ENCODE measurements at places on chromosomes 1 and 21. TPM values are rescaled to one million over a fixed set of nuclear protein-coding genes. Genes with fewer than 3 reads are reported as not detected.

DAB1 gene
- polyA plus RNA-seq: 0.25 TPM

GJB4 gene
- not detected for polyA plus RNA-seq

NIBAN1 gene
- 5.9 TPM for polyA plus RNA-seq

ELAVL4 gene
- not detected for polyA plus RNA-seq

RORC gene
- 1.2 TPM for polyA plus RNA-seq

GJA4 gene
- polyA plus RNA-seq: 19.5 TPM

NUAK2 gene
- polyA plus RNA-seq: 1.5 TPM

RCSD1 gene
- 2.2 TPM for polyA plus RNA-seq

PMF1 gene
- polyA plus RNA-seq: 32.3 TPM

UTS2 gene
- polyA plus RNA-seq: 0.22 TPM

IFNLR1 gene
- polyA plus RNA-seq: 2.3 TPM

RHBG gene
- not detected for polyA plus RNA-seq

ACKR1 gene
- polyA plus RNA-seq: 227 TPM

MATN1 gene
- 0.09 TPM for polyA plus RNA-seq

IL20 gene
- 1.7 TPM for polyA plus RNA-seq

FCRL5 gene
- 0.15 TPM for polyA plus RNA-seq

NEK7 gene
- 7.6 TPM for polyA plus RNA-seq

CD5L gene
- 0.06 TPM for polyA plus RNA-seq

KRTAP13-2 gene
- not detected for polyA plus RNA-seq

TDRD5 gene
- polyA plus RNA-seq: 0.31 TPM

DMBX1 gene
- 0.16 TPM for polyA plus RNA-seq

ARMH1 gene
- 5.1 TPM for polyA plus RNA-seq

BTBD8 gene
- 1.3 TPM for polyA plus RNA-seq

HNRNPCL1 gene
- polyA plus RNA-seq: not detected

KRTAP21-2 gene
- not detected for polyA plus RNA-seq

VHLL gene
- polyA plus RNA-seq: not detected

KCNE2 gene
- polyA plus RNA-seq: not detected

SAMSN1 gene
- 1.4 TPM for polyA plus RNA-seq

TAS1R1 gene
- not detected for polyA plus RNA-seq

OSBPL9 gene
- 28.0 TPM for polyA plus RNA-seq

KLF17 gene
- polyA plus RNA-seq: not detected

TLCD4 gene
- 2.1 TPM for polyA plus RNA-seq

SPRR2B gene
- polyA plus RNA-seq: not detected

FCRL3 gene
- polyA plus RNA-seq: 0.09 TPM

OR2L8 gene
- polyA plus RNA-seq: not detected

GPR89A gene
- 9.5 TPM for polyA plus RNA-seq

NID1 gene
- polyA plus RNA-seq: 25.8 TPM

EDN2 gene
- polyA plus RNA-seq: 0.07 TPM

FAM72C gene
- polyA plus RNA-seq: not detected

CFAP74 gene
- 0.24 TPM for polyA plus RNA-seq

PPM1J gene
- polyA plus RNA-seq: 0.62 TPM

SPRR1A gene
- polyA plus RNA-seq: not detected

ZBTB7B gene
- 30.4 TPM for polyA plus RNA-seq

SYCP1 gene
- not detected for polyA plus RNA-seq

H3-3A gene
- 940 TPM for polyA plus RNA-seq

LRRN2 gene
- 3.1 TPM for polyA plus RNA-seq

NGF gene
- 0.66 TPM for polyA plus RNA-seq

MANEAL gene
- 0.97 TPM for polyA plus RNA-seq

CNTN2 gene
- 0.34 TPM for polyA plus RNA-seq

PLA2G2D gene
- polyA plus RNA-seq: 0.01 TPM

HMGCS2 gene
- 0.11 TPM for polyA plus RNA-seq

C1orf159 gene
- polyA plus RNA-seq: 9.3 TPM

SYTL1 gene
- polyA plus RNA-seq: 0.67 TPM

NAXE gene
- polyA plus RNA-seq: 65.9 TPM

TCP10L gene
- polyA plus RNA-seq: 0.40 TPM

Data from adipose tissue (tissue), 3 donors.